ENCODE measurements at places on chromosomes 12 and 14. TPM values are rescaled to one million over a fixed set of nuclear protein-coding genes. Genes with fewer than 3 reads are reported as not detected.

The KRT72 gene
- 0.17 TPM for polyA plus RNA-seq

The PLEKHG7 gene
- 0.43 TPM for polyA plus RNA-seq

The GLS2 gene
- 2.3 TPM for polyA plus RNA-seq

The RNF212B gene
- polyA plus RNA-seq, result 0.85 TPM

GRCh38 chr14:92830902-92831301, 36.8 kb downstream of the GOLGA5 start:
- DNase-seq, result no peak

GRCh38 chr14:68139431-68140075, 320.0 kb downstream of the RAD51B start:
- no peak for DNase-seq

GRCh38 chr14:89771251-89771650, 183.3 kb downstream of the EFCAB11 start:
- no peak for DNase-seq

DNA sequence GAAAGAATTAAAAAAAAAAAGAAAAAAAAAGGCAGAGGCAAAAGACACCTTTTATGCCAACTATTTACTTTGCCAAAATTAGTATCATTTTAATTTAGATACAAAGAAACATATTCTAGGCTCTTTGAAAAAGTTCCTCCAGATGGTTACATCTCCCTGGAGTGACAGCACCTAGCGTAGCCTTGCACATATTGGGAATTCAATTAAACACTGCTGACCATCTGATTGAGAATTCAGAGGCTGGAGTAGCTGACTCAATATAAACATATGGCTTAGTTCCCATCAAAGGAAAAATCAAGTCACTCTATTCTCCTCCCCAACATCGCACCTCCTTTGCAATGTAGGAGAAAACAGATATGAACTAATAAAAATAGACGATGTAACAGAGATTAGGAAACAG, 36.4 kb downstream of the ANKS1B start:
- no peak for DNase-seq
